ENCODE measurements at places on chromosomes 6 and 20.
A peak's percentile ranks its signal among the peaks of the same experiment; 100 is the strongest.

DNA sequence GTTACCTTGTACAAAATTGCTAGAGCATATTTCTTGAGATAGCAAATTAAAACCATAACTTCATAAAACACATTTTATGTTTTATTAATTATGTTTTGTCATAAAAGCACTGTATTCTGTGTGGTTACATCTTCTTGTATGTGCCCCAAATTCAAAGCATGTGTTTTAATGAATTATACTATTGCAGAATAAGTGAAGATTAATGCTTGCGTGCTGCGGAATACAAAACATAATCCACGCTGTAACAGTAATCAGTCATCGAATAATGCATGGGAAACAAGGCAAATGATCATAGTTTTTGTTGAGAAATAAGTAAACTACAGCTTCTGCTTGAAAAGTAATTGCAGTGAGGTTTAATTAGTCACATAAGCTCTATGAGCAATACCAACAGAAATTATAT is 459.2 kb upstream of the SOX4 start:
- DNase-seq = no peak

DNA sequence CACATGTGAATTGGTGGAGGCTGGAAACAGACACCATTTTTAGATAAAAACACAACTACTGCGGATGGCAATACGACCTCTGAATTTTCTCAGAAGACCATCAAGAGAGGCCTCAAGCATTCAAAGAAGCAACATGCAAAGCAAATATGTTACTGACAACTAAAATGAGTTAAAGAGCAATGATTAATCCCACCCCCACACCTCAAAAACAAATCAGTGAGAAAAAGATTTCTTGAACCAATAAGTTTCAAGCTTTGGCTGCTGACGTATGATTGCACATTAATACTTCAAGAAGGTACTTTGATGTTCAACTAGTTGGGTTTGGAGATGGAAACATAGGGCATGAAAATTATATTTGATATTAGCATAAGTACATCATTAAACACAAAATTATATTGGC is 982 bp downstream of the MMUT start:
- no peak for DNase-seq

DNA sequence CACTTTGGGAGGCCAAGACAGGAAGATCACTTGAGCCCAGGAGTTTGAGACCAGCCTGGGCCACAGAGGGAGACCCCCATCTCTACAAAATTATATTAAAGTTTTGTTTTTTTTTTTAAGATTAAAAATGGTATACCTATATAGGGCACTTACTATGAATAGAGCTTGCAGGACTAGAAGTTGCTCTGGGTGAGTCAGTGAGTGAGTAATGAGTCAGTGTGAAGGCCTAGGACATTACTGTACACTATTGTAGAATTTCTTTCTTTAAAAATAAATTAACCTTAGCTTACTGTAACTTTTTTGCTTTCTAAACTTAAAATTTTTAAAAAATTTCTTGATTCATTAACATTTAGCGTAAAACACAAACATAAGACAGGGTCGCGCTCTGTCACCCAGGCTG is 29.7 kb downstream of the STK35 start:
- DNase-seq = peak; percentile 65

GRCh38 chr6:130127195-130127594 is 95.6 kb downstream of the SAMD3 start:
- DNase-seq = no peak

DNA sequence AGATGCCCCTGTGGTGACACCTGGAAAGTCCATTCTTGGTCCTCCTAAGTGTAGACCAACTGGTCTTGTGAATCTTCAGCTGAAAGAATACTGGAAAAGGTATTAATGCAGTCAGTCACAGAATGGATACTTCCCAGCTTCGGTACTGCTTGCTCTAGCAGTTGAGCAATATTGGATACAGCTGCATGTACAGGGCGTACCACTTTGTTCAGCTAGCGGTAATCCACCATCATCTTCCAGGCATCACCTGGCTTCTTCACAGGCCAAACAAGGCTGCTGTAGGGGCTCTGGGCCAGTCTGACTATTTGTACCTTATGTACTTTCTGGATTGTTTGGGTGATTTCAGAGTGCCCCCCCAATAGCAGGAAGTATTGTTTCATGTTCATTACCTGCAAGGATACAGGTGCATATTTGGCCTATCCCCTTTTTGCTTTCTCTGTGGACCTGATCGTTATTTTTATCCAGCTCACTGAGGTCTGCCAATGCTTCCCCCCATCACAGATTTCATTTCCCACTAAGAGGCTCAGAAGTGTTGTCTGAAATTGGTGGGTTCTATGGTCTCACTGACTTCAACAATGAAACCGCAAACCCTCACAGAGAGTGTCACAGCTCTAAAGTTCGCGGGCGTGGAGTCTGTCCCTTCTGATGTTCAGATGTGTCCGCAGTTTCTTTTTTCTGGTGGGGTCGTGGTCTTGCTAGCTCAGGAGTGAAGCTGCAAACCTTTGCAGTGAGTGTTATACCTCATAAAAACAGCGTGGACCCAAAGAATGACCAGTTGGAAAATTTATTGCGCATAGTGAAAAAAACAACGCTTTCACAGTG is 52.2 kb downstream of the TRIM27 start:
- DNase-seq = no peak

DNA sequence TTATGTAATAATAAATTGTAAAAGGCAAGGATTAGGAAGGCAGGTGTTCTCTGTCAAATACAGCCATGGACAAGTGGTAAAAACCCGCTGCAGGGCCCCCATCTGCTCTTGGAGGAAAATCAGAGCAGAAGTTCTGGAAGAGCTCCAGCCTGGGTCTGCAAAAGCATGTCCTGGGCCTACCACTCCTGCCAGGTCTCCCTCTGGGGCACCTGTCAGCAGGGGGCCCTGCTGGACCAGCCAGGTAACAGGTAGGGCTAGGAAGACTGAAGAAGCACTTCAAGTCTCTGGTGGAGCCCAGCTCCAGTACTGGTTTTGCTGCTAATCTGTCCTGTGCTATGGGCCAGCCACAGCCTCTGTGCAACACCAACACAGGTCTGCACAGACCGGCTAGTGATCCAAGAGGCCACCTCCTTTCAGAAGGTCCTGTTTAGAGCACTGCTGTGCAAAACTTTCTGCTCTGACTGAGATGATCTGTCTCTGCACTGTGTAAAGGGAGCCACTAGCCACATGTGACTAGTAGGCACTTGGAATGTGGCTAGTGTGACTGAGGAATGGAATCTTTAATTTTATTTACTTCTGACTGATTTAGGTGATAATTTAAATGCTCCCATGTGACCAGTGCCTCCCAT is 30.2 kb downstream of the RRBP1 start:
- peak; percentile 11 for DNase-seq

- no peak for DNase-seq
These were observed 142.1 kb downstream of the MYB start for GRCh38 chr6:135323202-135323668.

DNA sequence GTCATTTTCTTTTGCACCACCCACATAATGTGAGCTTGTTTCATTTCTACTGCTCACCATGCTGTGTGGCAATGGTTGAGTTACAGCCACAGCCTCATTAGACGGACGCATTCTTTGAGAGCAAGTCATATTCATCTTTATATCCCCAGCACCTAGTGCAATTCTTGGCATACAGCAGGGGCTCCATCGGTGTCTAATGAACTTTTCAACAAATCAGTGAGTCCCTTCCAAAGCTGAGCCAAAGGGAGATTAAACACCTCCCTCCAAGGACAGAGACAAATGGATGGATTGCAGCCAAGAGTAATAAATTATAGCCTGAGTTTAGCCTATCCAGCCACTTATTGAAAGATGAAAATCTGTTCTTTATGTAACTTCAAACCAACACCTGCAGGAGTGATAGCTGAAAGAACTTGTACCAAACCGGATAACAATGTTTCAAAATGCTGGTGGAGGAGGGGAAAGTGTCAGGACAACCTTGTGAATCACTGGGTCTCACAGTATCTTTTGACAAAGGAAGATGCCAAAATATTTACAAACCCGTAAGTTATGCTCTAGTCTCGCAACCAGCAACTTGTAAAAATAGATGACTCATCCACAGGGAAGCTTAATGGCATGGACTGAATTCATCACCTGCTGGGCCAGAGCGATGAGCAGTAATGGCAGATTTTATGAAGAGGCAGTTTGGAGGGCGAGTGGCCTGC is 139.0 kb downstream of the PXDC1 start:
- DNase-seq = peak; percentile 78

DNA sequence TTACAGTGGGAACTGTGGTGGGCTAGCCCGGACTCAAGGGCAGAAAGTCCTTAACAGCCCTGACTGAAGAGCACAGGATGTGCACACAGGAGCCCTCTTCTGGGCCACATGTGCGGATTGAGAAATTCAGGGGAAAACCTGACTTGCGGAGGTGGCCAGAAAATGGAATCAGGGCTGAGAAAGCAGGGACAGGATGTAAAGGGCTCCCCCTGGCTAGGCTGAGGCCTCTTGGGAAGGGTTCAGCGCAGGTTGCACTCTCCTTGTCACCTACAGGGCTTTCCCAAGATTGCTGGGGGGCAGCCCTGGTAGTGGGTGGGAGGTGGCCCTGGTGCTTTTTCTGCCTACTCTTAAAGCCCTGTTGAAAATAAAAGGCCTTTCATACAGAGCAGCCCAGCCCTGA is 251.2 kb downstream of the SLC24A3 start:
- no peak for DNase-seq

DNA sequence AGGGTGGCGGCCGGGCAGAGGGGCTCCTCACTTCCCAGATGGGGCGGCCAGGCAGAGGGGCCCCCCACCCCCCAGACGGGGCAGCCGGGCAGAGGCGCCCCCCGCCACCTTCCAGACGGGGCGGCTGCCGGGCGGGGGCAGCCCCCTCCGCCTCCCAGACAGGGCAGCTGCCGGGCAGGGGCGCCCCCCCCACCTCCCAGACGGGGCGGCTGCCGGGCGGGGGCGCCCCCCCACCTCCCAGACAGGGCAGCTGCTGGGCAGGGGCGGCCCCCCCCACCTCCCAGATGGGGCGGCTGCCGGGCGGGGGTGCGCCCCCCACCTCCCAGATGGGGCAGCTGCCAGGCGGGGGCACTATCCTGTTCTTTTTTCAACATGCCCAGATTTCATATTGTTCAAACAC is 78.2 kb upstream of the DST start:
- no peak for DNase-seq

- DNase-seq = no peak
These were observed 29.5 kb downstream of the BEND6 start for GRCh38 chr6:56984361-56984760.

DNA sequence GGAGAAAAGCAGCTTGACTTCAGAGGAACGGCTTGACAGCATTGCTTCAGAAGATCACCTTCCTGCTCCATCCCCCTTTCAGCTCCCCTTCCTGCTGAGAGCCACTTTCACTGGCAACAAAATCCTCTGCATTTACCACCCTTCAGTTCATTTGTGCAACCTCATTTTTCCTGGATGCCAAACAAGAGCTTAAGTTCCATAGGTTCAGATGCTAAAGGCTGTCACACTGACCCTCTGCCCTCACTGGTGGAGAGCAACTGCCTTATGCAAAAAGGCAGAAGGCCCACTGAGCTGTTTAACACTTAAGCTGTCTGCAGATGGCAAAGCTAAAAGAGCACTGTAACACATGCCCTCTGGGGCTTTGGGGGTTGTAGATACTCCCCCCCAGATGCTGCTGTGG is 131.2 kb upstream of the SPACA1 start:
- DNase-seq = no peak

DNA sequence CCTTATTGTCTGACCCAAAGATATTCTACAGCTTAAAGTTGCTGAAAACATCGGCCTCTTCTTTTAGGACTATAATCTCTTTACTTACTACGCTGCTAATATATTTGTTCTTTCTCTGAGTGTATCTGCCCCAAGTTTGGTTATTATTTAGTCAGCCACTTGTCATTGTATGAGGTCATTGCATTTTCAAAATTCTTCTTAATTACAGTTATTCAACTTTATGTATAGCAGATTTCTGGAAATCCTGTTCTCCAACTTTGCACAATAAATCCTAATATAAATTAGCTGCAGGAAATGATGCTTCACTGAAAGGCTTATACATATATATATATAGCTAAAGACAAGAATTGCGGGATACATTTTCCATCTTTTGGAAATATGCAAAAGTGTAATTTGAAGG is 88.5 kb upstream of the HIVEP1 start:
- DNase-seq = no peak

- DNase-seq = no peak
These were observed 55.2 kb downstream of the KCNQ2 start for GRCh38 chr20:63417097-63417737.

DNA sequence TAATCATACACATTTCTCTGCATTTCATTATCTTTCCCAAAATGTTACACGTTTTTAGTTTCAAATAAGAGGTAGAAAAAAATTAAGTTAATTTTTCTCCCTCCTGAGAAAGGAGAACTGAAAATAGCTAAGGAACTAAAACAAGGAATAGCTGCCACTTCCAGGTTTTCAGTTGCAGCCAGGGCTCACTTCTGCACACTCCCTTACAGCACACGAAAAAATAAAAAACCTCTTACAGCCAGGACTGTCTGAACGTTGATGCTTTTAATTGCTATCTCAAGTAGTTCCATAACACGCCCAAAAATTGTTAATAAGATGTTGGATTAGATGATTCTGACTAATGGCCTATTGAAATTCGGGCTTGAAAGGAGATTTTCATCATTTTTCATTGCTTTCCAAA is 153.7 kb upstream of the THBS2 start:
- DNase-seq = no peak

DNA sequence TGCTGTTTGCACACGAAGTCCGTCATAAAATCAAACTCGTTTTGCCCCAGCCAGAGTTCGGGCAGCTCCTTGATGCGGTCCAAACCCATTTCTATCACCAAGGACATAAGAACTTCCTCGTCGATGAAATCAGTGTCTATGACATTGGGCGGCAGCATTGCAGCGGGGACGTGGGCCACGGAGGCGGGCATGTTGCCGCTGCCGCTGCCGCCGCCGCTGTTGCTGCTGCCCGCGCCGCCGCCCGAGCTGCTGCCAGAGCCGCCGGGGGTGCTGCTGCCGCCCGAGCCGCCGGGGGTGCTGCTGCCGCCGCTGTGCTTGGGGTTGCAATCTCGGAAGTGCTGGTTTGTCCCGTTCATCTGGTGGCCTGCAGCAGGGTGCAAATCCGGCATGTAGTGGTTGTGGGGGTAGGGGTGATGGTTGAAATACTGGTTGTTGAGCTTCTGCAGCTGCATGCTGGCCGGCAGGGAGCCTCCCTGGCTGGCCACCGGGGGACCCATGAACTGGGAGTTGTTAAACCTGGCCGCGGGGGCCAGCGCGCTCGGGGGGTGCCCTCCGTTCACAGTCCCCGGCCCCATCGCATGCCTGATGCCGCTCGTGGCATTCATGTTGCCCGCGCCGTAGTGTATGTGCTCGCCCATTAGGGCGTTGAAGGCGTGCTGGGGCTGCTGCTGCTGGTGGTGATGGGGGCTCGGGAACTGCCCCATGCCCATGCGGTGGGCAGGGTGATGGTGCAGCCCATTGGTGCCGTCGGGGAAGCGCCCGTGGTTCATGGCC is 1.1 kb downstream of the CITED2 start:
- DNase-seq = peak; percentile 66

DNA sequence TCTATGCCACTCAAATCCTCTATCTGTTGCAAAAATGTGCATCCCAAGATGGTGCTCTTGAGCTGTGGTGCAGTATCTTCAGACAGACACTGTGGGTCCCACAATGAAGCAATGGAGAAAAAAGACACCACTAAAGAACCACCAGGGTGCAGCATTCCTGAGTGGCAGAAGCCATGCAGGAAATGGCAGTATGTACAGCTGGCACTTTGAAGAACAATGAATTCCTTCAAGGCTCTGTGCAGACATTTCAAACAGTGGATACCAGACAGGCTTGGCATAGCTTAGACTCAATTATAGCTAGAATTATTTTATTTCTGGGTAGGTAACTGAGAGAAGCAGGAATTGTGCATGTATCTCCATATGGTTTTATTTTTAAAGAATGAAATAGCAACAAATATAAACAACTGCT is 24.0 kb upstream of the HDAC2 start:
- DNase-seq = peak; percentile 90
